ENCODE measurements at places on chromosomes 2 and 18. TPM values are rescaled to one million over a fixed set of nuclear protein-coding genes. Genes with fewer than 3 reads are reported as not detected.

ABCB11 gene
- 1.2 TPM for total RNA-seq

DNA sequence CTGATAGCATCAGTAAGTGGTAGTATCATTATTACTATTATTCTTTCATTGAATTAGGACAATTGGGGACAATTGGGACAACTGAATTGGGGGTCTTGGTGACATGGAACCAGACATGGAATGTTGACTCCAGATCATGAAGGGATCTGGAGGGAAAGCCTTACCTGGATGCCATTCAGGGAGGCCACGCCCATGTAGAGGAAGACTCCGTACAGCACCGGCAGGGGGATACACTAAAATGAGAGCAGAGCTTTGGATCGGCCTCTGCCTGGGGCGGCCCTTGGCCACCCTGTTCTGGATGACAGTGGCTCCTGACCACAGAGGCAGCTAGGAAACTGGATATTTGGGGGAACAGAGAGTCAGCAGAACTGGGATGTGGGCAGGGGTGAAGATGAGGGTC lies 29.2 kb downstream of the MTHFD2 start:
- no peak for DNase-seq

CMPK2 gene
- 9.8 TPM for total RNA-seq

DNA sequence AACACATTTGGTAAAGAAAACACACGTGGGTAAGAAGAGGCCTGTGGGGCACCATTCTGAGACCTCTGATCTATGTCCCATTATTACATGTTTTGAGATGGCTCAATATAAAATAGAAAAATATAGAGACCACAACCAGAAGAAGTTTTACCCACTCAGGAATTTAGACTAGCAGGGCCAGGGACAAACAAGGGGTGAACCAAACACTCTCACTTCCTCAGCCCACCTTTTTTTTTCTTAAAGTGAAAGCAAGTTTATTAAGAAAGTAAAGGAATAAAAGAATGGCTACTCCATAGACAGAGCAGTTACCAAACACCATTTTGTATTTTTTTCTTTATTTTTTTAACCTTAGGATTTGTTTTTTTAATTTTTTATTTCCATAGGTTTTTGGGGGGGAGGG lies 119.0 kb upstream of the REV1 start:
- DNase-seq: no peak

- peak; percentile 14 for DNase-seq
These were observed 114.4 kb upstream of the CHRNA1 start for GRCh38 chr2:174878537-174879147.
